ENCODE measurements at places on chromosomes 7 and 10. TPM values are rescaled to one million over a fixed set of nuclear protein-coding genes. Genes with fewer than 3 reads are reported as not detected.
A peak's percentile ranks its signal among the peaks of the same experiment; 100 is the strongest.

DNA sequence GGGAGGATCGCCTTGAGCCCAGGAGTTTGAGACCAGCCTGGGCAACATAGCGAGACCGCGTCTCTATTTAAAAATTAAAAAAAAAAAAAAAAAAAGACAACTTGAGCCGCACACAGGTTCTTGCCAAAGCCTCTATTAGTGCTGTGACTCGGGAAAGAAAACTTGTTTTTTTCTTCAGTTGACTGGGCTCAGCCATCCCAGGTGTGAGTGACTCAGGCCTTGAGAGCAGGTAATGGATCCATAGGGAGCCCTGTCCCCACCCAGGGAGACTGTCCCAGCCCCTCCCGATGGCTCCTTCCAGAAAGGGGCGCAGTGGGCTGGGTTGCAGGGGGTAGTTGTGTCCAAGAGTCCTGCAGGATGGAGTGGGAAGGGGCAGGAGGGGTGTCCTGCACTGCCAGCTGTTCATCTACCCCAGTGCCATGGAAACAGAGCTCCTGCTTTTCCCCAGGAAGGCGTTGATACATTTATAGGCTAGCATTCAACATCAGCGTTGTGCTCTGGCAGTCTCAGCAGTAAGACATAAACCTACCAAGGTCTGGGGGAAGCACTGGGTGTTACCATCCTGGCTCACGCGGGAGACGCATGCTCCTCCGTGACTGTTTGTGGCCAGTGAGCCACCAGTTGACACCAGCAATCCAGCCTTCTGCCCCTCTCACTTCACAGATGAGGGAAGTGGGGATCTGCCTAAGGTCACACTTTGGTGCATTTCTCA lies 126.6 kb downstream of the CUX1 start:
- DNase-seq = no peak

DNA sequence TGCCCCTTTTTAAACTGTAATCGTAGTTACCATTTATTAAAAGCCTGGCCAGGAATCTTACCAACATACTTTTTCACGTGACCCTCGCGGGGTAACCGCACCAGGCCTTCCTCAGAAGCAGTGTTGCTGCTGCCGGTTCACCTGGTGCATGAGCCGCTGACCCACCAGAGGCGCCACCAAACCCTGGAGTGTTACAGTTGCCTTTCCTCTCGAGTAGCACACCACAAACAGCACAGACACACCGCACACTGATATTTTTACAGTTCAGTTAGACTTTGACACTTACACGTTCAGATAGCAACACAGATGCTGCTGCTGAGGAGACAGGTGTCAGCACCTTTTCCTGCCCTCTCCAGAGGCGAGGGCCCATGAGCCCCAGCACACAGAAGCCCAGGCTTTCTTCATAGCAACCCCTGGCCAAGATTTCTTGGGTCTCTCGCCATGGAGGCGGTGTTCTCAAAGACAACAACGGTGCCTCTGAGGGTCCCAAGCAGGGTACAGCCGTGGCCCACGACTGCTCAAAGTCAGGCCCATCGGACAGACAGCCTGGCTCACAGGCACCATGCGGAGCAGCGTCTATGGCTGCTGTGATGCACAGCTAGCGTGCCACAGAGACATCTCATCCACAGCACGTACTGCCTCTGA lies 123.1 kb downstream of the DIP2C start:
- no peak for DNase-seq

DNA sequence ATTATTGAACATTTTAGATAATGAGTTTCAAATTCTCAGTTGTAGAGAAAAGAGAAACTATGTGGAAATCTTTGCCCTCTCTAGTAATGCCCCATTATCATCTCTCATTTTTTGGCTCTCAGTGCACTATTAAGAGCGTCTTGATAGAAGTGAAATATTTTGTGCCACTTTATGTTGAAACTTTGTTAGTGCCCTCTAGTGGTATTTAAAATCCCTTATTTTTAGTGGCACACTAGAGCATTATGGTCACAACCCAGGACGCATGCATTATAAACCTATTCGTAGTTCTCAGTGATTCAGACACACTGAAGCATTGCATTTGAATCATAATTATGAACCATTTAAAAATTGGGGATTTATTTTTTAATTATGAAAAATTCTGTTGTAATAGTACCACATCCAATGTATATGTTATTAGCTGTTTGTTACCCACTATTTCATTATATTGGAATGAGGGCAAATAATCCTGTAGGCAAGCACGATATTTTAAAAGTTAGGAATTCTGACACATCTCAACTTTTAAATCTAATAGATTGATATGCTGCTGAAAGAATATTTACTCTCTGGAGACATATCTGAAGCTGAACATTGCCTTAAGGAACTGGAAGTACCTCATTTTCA lies 21.9 kb downstream of the PDCD4 start:
- DNase-seq = peak; percentile 2

DNA sequence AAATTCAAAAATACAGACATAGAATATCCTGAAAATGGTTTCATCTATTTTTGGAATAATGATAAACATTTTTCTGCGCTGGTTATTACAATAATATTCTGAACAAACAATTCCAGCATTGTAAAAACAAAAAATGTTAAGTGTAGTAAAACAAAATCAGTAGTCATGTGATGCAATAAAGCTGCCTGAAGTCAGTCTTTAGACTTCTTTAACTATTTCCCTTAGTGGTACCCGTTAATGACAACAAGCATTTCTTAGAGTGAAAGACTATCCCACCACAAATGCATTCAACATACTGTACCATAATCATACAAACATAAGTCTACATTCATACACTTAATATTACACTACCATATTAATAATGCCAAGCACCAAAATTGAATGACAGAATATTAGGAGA lies 1.6 kb downstream of the SKAP2 start:
- no peak for DNase-seq

The INSYN2A gene
- 0.24 TPM for total RNA-seq

The GATA3 gene
- 1.4 TPM for total RNA-seq

The PPP2R2D gene
- 15.8 TPM for total RNA-seq

Measured in Daoy (cell line).